ENCODE measurements at places on chromosomes 2 and 18.

- no peak for DNase-seq
Observed at GRCh38 chr2:38095996-38096861, 20.3 kb upstream of the CYP1B1 start.

DNA sequence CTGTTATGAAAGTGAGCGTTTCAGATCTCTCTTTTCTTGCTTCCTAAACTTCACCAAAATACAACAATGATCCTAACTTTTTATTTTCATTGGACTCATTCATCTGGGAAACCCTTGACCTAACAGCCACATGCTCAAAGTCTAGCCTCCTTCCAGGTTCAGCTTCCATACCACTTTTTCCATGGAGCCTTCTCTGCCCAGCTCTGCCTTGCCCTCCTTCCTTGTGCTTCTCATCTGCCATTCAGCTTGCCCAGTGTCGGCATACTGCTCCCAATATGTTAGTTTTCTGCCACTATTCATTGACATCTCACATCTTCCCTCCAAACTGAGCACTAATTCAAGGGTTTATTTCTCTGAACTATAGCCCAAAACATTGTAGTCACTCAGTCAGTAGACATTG is 214.7 kb downstream of the RAD51AP2 start:
- DNase-seq = no peak

DNA sequence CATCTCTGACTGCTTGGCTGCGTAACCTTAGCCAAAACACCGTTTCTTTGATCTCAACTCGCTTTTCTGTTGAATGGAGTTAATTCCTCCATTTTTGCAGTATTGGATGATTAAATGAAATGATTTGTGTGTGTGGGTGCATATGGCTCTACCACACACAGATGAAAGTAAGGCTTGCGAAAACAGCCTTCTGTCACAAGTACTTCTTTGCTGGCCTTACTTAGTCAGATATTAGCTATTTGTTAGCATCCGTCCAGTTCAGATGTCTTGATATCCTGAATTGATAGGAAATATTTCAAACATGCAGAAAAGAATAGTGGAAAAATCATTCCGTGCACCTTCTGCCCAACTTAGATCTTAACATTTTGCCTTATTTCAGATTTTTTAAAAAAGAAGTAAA is 21.8 kb downstream of the NCOA1 start:
- DNase-seq = no peak

DNA sequence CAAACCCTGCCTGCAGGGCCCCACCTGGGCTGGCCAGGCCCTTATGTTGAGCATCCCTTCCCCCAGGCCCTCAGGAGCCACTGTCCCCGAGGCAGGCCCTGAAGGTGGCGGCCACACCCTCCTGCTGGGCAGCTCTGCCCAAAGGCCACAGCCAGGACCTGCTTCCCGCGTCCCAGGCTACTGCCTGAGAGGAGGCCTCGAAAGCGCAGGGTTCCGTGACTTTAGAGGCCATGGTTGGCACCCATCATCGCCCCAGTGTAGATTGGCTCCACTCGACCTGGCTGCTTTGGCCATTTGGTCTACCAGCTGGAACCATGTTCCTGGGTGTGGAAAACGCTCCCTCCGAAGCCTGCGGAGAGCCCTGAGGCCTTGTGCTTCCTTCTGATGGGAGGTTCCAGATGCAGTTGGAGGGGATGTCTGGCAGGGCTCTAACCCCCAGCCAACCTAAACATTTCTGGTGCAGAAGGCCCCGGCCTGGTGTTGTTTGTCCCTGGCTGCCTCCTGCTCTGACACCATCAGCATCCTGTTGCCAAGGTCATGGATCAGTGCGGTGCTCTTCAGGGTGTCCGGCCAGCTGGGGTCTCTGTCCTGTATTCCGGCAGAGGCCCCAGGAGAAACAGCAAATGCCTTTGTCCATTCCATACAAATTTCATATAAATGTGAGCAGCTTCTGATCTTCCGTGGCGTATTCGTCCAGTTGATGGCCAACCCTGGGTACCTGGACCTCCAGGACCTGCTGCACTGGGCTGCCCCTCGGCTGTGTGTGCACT is 14.7 kb downstream of the CAPN10 start:
- no peak for DNase-seq

GRCh38 chr18:1914489-1914888 is 656.8 kb downstream of the METTL4 start:
- no peak for DNase-seq

GRCh38 chr2:164061129-164061746 is 325.4 kb upstream of the FIGN start:
- DNase-seq = no peak

GRCh38 chr2:121722479-121722878 is 14.2 kb downstream of the NIFK start:
- peak; percentile 28 for DNase-seq

- DNase-seq = no peak
Observed at GRCh38 chr2:144598906-144599305, 79.0 kb upstream of the ZEB2 start.

DNA sequence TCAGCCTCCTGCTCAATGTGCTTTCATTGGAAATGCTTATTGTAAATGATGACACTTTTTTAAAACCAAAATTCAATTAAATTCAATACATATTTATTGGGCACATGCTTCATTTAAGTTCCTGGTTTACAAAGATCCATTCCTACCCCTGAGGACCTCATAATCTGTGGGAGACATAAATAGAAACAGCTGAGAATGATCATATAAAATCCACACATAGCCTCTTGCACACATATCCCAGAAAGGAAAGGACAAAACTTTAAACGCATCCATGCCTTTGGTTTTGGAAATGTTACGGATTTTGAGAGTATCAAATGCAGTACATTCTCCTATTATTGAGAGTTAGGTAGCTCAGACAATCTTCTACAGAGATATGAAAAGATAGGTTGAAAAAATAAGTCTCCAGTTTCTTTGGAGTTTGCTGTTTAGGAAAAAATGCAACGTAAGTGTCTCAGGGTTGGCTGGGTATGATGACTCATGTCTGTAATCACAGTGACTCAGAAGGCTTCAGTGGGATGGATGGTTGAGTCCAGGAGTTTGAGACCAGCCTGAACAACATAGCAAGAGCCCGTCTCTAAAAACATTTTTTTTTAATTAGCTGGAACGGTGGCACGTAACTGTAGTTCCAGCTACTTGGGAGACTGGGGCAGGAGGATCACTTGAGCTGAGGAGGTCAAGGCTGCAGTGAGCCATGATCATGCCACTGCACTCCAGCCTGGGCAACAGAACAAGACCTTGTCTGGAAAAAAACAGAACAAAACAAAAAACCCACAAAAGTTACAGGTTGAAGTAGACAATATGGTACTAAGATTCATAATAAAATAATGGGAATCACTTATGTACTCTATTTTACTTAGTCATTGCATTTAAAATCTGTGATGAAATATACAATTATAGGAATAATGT is 3.9 kb upstream of the PRELID3A start:
- peak; percentile 77 for DNase-seq

GRCh38 chr2:219565130-219566080 is 5.9 kb downstream of the OBSL1 start:
- DNase-seq = no peak

DNA sequence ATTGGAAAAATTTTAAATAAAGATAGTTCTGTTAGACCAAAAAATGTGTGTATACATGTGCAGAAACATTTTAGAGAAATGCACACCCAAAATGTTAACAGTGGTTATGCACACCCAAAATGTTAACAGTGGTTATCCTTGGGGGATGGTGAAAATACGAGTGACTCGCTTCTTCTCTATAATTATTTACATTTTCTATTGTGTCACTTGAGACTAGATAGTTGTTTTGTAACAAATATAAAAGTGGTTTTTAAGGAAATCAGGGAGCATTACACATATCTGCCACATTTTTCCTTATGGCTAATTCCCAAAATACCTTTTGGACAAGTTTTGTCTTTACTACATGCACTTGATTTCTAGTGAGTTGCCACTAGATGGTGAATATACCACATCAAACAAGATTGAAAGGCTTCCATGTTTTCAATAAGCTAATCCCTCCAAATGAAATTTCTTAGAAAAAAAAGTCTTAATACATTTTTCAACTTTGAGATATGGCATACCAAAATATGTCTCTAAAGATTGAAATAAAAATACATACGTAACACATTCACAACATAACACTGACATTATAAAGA is 9.0 kb upstream of the HIBCH start:
- no peak for DNase-seq

DNA sequence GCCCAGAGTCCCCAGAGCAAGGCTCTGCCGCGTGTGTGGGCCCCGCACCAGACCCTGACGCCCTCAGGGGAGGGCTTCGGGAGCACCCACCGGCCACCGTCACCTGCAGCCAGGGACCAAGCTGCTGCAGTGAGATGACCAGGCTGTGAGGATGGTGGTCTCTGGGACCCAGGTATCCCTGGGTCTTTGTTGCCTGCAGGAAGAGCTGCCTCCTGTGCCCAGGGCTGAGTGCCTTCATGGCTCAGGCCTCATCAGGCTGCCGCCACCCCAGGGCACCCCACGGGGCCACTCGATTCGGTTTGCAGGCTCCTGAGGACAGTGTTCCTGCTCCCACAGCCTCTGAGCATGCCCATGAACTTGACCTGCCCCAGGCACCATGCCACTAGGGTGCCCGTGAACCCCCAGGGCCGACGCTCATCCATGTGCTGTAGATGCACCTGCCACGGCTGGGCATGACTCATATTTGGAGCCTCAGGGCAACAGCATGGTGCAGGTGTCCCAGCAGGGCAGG is 109.8 kb downstream of the FAM210A start:
- no peak for DNase-seq

GRCh38 chr2:12807907-12808810 is 91.4 kb downstream of the TRIB2 start:
- DNase-seq = no peak

DNA sequence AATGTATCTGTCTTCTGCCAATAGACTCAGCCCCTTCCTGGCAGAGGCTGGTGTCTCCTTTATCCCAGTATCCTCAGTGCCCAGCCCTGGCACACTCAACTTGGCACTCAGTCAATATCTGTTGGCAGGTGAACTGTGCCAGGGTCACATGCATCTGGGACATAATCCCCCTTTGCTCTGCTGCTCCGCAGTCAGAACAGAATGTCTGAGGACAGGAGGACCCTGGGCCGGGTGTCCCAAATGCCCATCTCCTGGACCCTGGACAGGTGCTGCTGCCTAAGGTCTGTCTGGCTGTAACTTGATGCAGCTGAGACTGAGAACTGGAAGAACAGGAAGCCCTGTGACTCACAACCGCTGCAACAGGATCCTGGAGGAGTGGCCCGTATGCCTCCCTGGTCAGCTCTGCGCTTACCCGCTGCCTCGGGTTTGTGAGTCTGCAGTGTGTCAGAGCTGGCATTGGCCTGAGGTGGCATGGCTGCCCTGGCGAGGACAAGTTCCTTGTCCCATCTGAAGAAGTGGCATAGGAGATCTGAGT is 11.4 kb downstream of the HK2 start:
- peak; percentile 70 for DNase-seq

DNA sequence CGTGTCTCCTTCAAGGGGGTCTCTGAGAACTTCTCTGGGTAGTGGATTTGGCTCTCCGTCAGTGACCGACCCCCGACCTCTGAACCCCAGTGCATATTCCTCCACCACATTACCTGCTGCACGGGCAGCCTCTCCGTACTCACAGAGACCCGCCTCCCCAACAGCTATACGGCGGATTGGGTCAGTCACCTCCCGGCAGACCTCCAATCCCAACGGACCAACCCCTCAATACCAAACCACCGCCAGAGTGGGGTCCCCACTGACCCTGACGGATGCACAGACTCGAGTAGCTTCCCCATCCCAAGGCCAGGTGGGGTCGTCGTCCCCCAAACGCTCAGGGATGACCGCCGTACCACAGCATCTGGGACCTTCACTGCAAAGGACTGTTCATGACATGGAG is 168.2 kb downstream of the PKP4 start:
- no peak for DNase-seq

DNA sequence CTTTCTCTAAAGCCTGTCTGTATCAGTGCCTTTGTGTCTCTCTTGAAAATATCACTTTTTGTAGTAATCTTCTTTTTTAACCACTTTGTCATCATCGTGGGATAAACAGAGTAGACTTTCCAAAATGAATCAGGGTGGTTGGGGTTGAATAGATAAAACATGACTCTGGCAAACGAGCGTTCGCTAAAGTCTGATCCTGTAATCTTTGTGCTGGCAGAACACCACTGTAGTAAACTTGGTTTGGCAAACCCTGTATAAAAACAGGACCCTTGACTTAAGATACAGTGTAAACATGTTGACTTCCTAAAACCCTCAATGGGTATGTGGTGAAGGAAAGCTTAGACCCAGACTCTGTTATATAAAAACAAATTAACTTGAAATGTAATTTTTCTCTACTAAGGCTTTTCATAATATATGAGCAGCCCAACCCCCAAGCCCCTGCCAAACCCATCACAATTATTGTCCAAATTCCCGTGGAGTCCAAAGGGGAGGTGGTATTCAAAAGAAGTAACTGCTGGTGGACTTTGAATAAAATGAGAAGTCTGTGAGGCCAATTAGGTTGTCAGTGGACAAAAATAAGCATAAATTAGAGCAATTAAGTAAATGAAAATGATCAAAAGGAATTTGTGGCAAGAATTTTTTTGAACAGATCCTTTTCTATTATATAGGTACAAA is 52.2 kb downstream of the COLEC12 start:
- no peak for DNase-seq

DNA sequence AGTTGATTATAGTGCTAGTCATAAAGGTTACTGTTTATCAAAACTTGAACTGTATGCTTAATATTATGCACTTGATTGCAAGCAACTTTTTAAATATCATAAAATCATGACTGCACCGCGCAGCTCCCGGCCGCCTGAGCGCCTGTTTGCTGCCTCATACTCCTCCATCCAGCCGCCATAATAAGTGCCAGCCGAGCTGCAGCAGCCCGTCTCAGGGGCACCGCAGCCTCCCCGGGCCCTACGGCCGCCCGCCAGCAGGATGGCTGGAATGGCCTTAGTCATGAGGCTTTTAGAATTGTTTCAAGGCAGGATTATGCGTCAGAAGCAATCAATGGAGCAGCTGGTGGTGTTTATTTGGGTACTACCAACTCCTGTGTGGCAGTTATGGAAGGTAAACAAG is 337.2 kb downstream of the PAX3 start:
- DNase-seq = no peak

GRCh38 chr2:204116159-204116792 is 179.7 kb downstream of the ICOS start:
- no peak for DNase-seq

DNA sequence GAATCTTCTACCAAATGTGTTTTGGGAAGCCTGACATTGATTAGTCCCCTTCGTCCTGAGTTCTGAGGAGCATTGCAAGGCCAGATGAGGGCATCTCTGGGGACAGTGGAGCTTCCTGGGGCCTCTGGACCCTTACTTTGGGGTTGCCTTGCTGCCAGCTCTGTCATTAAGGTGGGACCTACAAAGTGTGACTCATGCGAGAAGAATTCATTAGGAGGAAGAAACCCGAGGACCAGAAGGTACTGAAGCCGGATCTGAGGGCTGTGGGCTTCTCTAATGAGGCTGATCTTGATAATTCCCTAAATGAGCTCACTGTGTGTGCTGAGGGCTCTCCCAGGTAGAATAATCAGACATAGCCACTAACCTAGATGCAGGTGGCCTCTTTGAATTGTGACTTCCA is 695 bp upstream of the SCYGR2 start:
- DNase-seq = no peak

GRCh38 chr2:172348555-172349288 is 78.7 kb upstream of the ITGA6 start:
- DNase-seq = no peak
